ENCODE measurements at places on chromosomes 6 and 20.
A peak's percentile ranks its signal among the peaks of the same experiment; 100 is the strongest.

DNA sequence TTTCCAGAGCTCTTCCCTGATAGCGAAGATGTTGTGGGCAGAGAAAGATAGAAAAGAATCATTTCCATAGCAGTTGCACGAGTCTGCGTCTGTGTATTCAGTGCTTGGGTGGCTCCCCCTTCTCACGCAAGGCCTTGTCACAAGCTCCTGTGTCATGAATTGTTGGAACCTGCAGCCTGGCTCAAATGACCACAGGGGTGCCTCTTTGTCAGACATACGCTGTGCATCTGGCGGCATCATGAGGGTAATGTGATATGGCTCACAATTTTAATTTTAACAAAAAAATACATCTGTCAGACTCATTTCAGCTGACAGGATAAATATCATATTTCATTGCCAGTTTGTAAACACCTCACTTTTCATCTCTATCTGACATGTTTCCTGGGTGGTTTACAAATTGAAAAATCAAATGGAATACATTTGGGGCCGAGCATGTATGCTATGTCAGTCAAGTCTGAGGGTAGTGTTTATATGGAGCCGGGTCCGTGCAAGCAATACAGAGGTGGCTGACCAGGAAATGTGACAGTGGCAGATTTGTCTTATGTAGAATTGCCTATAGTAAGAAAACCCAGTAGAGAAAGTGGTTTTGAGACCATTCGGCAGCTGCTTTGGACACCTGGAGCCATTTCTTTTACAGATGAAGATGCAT is 90.9 kb downstream of the CAP2 start:
- DNase-seq, result no peak

GRCh38 chr6:145137425-145137824 is 597.9 kb downstream of the EPM2A start:
- DNase-seq, result no peak

- no peak for DNase-seq
Measured at GRCh38 chr6:18488004-18488403, 100.9 kb downstream of the RNF144B start.

- DNase-seq, result peak; percentile 59
Measured at GRCh38 chr20:50267041-50267865, 76.6 kb downstream of the CEBPB start.

DNA sequence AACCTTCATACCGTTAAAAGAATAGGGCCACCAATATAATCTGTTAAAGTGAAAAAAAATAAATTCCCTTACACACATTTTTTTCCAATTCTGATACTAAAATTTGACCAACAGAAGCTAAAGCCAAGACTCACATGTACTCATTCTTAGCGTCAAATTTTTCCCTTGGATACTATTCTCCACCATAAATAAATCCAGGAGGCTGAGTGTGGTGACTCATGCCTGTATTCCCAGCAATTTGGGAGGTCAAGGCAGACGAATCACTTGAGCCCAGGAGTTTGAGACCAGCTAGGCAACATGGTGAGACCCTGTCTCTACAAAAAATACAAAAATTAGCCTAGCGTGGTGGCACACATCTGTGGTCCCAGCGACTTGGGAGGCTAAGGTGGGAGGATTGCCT is 43.9 kb downstream of the SCML4 start:
- no peak for DNase-seq

DNA sequence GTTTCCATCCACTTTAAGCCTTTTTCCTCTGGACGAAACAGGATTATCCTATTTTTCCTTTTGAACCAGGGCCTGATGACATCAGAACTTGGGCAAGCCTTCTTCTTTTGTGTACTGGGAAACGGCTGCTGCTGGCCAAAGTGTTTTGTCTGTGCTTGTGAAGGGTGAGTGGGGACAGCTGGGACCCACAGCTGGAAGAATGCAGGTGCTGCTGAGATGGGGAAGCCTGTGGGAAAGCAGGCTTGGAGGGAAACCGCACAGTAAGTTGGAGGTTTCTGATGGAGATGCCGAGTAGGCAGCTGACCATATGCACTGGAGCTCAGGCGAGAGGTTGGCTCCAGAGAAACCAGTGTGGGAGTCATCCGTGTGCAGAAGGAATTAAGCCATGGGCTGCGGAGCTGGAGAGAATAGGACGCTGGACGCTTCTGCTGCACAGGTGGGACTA is 8.5 kb upstream of the PSMG4 start:
- peak; percentile 84 for DNase-seq

GRCh38 chr6:106787327-106788196 is 158.2 kb downstream of the QRSL1 start:
- DNase-seq, result no peak

DNA sequence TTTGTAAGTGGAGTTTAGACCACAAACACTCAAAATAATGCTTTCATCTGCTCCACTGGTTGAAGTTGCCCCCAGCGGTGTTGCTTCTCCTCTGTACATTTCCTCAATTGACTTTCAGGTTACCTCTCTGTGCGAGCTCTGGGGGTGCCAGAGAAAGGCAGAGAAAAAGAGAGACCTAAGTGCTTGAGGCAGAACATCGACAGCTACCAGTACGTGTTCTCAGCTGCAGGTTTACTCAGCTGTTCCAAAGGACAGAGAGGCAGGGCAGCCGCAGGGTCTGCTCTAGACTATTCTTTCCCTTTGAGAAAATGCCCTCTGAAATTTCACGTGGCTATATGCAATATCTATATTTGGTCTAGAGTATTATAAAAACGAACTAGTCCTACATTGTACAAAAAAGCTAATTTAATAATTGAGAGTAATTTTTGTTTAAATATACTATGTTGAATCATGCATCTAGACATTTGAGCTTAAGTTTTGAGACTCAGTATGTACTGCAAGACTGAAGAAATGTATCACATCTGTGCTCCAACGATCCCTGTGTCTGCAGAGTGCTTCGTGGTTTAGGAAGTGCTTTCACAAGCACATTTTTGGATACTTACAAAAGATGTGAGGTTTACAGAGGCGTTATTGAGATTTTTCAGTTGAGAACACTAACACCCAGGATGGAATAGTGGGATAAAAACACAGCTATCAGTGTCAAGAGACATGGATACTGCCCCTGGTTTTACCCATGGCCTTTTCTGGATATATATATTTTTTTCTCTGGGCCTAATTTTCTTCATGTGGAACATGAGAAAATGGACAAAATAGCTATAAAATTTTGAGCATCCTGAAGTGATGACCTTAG is 453.6 kb upstream of the FLRT3 start:
- no peak for DNase-seq

GRCh38 chr6:15025446-15025845 is 220.4 kb upstream of the JARID2 start:
- DNase-seq, result no peak

GRCh38 chr6:16731478-16732051 is 29.7 kb downstream of the ATXN1 start:
- DNase-seq, result no peak

- no peak for DNase-seq
Measured at GRCh38 chr20:20195021-20195705, 142.8 kb downstream of the CFAP61 start.

- no peak for DNase-seq
Measured at GRCh38 chr6:54892831-54893230, 46.3 kb downstream of the FAM83B start.

DNA sequence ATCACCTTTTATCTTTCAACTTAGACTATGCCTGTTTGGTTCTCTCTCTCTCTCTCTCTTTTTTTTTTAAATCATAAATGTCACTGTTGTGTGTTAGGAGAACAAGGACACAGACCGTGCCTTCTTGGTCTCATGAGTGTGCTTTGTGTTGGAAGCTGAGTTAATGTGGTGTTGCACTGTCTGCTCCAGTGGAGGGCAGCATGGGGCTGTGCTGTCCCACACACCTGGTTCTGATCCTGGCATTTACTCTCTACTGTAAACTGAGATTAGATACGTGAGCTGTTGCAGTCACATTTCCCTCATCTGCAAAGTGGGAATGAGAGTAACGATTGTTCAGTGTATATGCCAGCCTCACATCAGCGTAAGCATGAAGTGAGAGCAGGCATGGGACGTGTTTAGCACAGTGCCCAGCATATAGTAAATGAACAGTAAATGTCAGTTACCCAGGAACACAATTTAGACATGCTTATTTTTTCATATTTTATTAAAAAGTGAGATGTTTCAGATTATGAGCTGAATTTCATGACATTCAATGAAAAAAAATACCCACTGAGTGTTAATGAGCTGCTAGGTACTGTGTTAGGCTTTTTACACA is 161.1 kb downstream of the FARS2 start:
- DNase-seq, result no peak

- no peak for DNase-seq
Measured at GRCh38 chr6:160394654-160395035, 46.5 kb downstream of the SLC22A3 start.

- DNase-seq, result no peak
Measured at GRCh38 chr6:1972962-1973361, 272.4 kb downstream of the GMDS start.

GRCh38 chr6:3456898-3457709 is at the start of gene SLC22A23:
SLC22A23 (minus strand) TSS chr6:3457050; CDS start chr6:3456559, 491 bp downstream.
- DNase-seq, result peak; percentile 76

GRCh38 chr6:25670793-25671513 is 18.9 kb downstream of the SCGN start:
- no peak for DNase-seq

DNA sequence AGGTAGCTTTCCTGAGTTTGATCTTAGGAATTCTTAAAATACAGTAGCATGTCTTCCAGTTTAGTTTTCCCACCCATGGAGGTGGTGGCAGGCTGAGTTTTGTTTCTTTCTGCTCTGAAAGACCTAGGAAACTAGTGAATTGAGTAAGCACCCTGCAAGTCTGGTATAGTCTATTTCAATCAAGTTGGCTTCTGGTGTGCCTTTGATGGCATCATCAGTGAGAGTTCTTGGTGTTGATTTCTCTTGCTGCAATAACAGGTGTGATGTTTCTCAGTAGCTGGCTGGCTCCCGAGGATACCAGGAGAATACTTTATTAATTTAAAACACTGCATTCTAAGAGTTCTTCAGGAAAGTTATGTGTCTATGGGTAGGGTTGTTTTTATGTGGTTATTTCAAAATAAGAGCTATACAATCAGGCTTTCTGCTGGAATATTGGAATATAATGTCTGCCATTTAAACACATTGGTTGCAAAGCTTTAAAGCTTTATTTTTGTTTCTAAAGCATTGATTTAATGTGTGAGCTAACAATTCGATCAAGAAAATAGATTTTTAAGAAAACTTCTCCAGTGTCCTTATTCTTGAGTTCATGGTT is 19.0 kb downstream of the VAPB start:
- no peak for DNase-seq

- no peak for DNase-seq
Measured at GRCh38 chr6:5012519-5012918, 8.7 kb upstream of the RPP40 start.

DNA sequence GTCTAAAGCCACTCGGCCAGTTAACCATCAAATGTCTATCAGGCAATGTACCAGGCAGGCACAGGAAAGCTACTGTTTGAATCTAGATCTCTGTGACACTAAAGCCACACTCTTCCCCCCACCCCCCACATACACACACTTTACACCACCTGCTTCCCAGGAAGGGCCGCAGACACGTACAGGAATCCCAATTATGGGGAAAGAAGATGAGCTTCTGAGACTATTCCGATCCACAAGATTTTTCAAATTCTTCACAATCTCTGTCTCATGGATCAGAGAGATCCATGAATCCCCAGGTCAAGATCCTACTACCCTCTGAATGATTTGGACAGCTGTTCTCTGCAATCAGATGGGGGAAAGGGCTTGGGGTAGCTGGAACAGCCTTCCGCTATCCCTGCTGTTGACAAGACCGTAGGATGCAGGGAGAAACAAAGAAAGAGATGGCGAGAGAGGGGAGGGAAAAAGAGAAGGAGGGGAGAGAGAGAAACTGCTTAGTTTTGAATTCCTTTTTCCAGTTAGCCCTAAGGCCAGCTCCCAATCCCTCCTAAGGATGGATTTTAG is 25.4 kb upstream of the RIMS4 start:
- DNase-seq, result no peak

GRCh38 chr6:166921570-166921969 is 34.8 kb downstream of the RNASET2 start:
- DNase-seq, result no peak

DNA sequence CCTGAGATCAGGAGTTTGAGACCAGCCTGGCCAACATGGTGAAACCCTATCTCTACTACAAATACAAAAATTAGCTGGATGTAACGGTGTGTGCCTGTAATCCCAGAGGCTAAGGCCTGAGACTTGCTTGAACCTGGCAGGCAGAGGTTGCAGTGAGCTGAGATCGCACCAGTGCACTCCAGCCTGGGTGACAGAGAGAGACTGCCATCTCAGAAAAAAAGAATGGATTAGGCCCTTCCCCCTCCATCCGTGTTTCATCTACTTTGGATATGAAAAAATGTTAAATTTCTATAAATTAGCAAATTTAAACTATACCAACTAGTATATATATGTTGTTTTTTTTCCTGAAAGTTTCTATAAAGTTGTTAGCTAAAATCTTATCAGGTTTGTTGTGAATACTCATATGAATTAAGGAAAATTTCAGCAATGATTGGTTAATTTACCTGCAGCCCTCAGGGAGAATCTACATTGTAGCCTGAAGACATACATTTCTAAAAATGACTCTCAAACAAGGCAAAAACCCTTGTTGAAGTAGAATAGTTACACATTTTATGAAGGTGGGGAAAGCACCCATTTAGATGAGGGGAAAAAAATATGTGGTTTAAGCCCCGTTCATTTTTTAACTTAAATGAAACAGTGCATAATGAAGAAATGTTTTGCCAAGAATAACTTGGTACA is 120.9 kb downstream of the TIAM2 start:
- DNase-seq, result no peak

DNA sequence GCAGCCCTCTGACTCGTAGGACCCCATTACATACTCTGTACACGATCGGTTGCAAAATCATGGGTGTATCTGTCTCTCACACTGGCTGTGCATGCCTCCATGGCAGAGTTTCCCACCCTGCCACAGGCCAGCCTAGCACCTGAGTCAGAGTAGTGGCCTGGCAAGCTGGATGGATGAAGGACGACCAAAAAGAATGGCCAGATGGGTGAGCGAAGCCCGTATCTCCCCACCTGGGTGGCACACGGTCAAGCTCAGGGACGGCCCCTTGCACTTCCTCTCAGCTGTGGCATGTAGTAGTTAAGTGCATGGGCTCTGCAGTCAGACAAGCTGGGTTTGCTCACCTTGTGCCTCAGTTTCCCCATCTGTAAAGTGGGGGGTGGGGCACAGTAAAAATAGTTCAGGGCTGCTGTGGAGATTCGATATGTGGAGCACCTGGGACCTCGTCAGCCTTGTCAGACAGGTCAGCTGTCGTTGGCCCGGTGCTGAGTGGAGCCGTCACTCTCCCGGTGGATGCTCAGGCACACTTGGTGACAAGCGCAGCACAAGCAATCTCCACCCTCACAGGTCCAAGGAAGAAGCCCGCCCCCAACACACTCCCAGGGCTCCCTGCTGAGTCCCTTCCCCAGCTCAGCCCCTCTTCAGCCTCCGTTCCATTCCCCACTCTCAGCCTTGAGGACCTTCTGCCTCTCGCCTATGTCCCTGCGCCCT is 12.6 kb downstream of the CPNE5 start:
- no peak for DNase-seq

Measured in right hindlimb (tissue), 1 donor.